Mammary microvascular endothelial cell (primary cell): ENCODE measurements at places on chromosomes 5 and 9. TPM values are rescaled to one million over a fixed set of nuclear protein-coding genes. Genes with fewer than 3 reads are reported as not detected.

The EPB41L4A gene
- total RNA-seq: 7.3 and 10.6 TPM in 2 replicates

The TRIM41 gene
- 7.2 and 8.1 TPM in 2 replicates for total RNA-seq

The HTR4 gene
- total RNA-seq: not detected in 2 replicates

The PCDHB2 gene
- total RNA-seq: 0.40 and 1.7 TPM in 2 replicates

The EQTN gene
- not detected in 2 replicates for total RNA-seq

The SH3RF2 gene
- total RNA-seq: 0.59 and 1.1 TPM in 2 replicates

The PCDHGC3 gene
- total RNA-seq: 18.0 and 18.2 TPM in 2 replicates
